ENCODE measurements at places on chromosomes 16 and 17.

- DNase-seq, result peak; percentile 66
These were observed 80.1 kb downstream of the DNAH17 start for GRCh38 chr17:78497115-78497540.

DNA sequence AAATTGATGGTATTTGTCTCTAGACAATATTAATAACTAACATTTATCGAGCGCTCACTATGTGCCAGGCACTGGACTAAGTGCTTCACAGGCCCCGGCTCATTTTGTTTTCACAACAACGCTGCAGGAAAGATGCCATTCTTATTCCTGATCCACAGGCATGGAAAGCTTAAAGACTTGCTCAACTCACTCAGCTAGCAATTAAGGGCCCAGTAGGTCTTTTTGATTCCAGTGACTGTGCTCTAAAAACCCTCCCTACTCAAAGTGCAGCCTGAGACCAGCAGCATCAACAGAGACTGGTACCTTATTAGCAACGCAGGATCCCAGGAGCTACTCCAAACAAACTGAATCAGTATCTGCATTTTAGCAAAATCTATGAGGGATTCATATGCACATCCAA, 35.3 kb downstream of the CUEDC1 start:
- no peak for DNase-seq

DNA sequence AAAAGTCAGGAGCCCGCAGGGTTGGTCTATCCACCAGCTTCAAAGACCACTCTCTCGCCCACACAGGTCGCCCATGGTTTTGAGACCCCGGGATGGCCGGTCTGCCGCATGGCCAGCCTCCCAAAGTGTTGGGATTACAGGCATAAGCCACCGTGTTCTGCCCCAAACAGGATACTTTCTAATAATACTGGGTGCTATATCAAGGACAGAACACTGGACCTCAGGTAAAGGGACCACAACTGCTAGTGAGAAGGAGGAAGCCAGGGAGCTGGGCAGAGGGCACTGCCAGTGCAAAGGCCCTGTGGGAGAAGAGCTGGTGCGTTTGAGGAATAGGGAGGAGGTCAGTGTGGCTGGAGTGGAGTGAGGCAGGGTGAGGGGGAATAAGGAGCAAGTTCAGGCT, 34.1 kb downstream of the IL21R start:
- no peak for DNase-seq

- no peak for DNase-seq
These were observed 10.6 kb upstream of the PLD6 start for GRCh38 chr17:17216776-17217175.

DNA sequence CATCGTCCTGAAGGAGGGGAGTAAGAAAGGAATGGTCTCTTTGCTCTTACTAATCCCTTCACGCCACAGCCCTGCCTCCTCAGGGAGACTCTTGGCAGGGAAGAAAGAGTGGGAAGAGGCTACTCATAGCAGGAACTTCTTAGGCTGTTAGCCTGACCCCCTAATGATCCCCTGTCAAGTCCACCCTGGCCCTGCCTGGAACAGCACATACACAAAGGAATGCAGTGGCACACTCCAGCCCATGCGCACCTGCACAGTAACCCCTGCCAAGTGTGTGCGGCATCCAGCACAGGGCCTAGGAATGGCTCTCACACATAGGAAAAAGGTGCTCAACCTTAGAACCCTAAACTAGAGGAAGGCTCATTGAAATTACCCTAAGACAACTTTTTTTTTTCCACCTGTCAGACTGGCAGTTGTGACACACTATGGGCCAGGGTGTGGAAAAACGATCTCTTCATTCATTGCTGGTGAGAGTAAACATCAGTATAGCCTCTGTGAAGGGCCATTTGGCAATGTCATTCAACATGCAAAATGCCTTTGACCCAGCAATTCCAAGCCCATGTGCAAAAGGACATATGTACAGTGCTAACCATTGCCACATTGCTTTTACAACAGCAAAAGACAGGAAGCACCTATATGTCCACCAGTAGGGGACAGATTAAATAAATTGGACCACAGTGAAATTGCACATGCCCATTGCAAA, 50.1 kb downstream of the PIMREG start:
- DNase-seq, result no peak

DNA sequence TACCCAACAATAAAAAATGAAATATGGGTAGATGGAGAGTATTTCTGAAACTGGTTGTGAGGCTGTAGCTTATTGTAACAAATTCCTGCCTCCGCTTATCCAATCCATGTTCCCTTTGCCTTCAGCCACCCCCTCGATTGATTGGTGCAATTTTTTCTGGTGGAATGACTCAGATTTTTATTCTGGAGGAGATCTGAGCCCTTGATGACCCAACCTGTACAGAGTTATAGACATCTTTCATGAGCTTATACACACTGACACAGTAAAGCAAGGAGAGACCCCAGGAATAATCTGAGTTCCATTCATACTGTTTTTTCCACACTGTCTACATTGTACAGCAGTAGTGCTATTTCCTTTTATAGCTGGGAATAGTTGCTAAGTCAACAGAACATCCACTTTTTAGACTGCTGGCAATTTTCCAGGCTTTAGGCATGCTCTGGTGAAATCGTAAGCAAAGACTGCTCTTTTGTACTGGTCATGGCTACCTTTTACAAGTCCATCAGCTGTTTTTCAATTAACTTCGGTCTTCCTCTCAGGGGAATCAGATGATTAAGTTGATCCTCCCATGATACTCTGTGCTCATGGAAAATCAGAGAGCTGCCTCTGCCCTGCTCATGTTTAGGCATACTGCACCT, 30.1 kb downstream of the CCL4 start:
- peak; percentile 30 for DNase-seq

GRCh38 chr17:17603178-17603894, 11.8 kb upstream of the PEMT start:
- DNase-seq, result no peak

DNA sequence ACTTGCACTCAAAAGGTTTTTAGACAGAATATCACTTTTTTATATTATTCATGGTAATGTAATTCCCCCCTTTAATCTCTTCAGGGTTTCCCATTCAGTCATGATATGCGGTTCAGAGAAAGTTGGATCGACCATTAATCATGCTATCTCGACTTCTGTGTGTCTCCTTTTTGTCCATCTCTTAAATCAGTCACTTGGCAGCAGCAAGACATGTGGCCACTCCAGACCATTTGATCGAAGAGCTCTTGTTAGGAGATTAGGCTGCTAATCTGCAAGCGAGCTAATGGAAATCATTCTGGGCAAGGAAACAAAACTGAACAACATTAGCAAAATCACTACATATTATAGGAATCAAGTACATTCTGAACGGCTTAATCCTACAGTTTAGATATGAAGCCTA, 449.9 kb downstream of the WWOX start:
- DNase-seq, result no peak

DNA sequence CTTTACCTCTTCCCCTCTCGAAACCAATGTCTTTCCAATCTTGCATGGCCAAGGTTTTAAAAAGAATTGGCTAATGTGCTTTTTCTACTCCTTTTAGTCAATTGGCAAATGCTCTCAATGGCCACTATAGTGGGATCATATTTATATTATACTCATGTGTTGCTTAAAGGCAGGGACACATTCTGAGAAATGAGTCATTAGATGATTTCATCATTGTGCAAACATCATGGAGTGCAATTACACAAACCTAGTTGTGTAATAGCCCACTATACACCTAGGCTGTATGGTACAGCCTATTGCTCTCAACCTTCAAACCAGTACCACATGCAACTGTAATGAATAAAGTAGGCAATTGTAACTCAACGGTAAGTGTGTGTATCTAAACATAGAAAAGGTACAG, 180.9 kb downstream of the HS3ST3A1 start:
- DNase-seq, result peak; percentile 72

GRCh38 chr17:47872651-47873161, 21.7 kb upstream of the SP6 start:
- DNase-seq, result no peak

DNA sequence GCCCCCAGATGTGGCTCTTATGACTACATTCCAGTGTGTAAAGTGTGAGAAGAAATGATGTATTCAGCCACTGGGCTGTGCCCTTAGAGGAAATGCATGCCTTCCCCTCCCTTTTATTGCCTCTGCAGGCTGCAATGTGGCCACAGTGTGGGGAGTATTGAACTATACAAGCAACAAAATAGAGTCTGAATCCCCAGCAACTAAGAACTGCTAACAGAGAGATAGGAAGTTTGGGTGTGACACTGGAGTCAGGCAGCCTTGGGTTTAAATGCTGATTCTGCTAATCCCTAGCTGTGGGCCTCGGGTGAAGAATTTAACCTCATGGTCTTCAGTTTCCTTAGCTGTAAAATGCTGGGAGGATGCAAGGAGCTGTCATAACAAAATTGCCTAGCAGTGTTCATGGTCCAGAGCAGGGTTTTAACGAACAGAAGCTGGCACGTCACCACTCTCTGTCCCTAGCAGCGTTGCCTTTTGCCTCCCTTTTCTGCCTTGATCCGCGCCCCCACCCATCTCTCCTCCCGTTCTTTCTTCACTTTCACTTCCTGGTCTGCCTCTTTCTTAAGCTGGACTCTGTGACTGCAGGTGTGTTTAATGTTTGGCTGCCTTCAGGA, 50.3 kb downstream of the KPNA2 start:
- no peak for DNase-seq

GRCh38 chr17:47847341-47848197, 3.4 kb downstream of the SP6 start:
- no peak for DNase-seq

- DNase-seq, result no peak
These were observed 173.5 kb downstream of the AIPL1 start for GRCh38 chr17:6261466-6261865.

GRCh38 chr17:35605678-35606077, 18.6 kb downstream of the AP2B1 start:
- DNase-seq, result no peak

GRCh38 chr17:28385406-28385805, 13.9 kb downstream of the SARM1 start:
- no peak for DNase-seq

DNA sequence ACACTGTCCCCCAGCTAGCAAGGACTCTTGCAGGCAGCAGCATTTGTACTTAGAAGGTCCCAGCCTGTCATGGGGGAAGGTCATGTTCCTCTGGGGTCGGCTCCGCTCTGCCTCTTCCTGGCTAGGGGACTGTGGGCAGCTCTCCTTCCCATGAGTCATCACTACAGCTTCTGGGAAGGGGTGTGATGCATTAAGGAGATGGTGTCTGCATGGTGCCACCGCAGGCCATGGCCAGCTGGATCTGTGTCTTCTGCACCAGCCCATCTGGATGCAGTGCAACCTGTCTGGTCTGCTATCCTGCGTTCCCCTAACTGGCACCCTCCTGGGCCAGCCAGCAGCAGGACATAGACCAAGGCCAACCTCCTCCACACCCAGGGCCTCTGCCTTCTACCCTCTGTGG, 6.3 kb downstream of the STARD3 start:
- DNase-seq, result peak; percentile 51

DNA sequence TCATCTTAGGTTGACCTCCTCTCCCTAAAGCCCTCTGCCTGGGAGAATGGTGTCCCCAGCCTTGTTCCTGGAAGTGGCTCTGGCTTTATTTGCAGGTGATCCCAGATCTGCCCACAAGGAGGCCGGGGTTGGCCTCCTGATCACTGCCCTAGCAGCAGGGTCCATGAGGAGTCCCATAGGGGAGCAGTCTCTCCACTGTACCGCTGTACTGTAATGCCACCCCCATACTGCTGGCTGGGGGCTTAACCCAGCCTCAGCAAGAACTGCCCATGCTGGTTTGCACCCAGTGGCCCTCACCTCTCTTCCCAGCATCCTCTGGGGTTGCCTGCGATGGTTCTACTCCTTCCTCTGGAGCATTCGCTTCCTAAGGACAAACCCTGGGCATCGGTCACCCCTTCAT, 39.1 kb downstream of the PSME3IP1 start:
- DNase-seq, result no peak

DNA sequence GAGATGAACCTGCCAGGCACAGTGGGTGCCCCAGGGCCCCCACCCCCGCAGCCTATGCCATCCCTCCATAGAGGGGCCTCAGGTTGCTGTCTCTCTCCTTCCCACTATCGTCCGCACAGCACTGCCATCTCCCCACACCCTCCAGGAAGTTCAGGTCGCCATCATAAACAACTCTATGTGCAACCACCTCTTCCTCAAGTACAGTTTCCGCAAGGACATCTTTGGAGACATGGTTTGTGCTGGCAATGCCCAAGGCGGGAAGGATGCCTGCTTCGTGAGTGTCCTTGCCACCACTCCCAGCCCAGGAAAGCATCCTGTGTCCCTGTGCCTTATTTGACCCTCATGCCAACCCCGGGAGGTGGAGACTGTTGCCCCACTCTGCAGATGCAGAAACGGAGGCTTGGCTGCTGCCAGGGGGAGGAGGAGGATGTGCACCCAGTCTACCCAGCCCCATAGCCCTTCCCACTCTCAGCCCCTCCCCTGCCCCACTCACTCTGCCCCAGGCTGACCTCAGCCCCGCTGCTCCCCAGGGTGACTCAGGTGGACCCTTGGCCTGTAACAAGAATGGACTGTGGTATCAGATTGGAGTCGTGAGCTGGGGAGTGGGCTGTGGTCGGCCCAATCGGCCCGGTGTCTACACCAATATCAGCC, 3.9 kb downstream of the PRSS21 start:
- DNase-seq, result no peak

DNA sequence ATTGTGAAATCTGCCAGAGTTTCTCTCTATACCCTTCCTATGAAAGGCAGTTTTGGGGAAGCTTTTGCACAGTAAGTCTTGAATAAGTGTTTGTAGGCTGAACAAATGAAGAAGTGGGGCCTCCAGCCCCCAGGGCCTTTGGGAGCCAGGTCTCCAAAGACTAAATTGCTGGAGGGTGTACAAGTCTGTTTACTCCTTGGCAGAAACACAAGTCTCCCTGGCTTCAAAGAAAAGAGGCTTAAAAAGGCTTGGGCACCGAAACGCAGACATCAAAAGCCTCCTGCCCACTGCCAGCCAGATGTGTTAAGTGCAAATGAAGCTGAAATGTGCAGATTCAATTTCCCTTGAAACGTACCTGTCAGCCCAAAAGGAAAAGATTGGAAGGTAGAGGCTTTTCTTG, 146.3 kb downstream of the TMEM132E start:
- no peak for DNase-seq

DNA sequence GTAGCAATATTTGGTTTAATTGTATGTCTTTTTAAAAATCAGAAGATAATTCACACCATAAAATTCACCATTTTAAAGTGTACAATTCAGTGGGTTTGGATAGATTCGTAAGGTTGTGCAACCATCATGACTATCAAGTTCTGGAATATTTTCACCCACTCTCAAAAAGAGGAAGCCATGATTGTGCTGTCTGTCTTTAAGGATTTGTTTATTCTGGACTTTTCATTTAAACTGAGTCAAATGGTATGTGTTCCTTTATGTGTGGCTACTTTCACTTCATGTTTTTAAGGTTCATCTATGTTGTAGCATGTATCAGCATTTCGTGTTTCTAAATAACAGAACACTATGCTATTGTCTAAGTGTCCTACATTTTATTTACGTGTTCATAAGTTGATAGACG, 68.1 kb upstream of the CPHXL start:
- DNase-seq, result no peak
